ENCODE measurements at places on chromosomes 2 and 18.

DNA sequence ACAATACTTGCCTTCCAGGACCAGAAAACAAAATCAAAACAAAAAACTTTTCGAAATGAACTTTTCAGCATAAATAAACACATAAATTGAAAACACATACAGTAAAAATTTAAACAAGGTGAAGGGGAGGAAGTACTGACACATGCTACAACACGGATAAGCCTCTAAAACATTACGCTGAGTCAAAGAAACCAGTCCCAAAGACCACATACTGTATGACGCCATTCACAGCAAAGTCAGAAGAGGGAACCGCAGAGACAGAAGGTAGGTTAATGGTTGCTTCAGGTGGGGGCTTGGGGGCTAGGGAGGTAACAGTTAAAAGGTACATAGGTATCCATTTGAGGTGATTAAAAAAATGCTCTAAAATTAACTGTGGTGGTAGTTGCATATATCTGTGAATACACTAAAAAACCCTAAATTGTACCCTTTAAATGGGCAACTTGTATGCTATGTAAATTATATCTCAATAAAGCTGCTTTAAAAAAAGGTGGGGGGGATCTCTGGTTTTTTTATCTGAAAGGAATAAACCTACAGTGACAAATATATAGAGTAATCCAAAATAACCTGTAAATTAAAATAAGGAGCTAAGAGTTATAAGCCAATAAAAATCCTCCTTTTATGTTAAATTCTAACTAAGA is 7.1 kb downstream of the COX7A2L start:
- DNase-seq, result no peak

GRCh38 chr18:31990823-31991222 is 27.8 kb upstream of the RNF125 start:
- no peak for DNase-seq

DNA sequence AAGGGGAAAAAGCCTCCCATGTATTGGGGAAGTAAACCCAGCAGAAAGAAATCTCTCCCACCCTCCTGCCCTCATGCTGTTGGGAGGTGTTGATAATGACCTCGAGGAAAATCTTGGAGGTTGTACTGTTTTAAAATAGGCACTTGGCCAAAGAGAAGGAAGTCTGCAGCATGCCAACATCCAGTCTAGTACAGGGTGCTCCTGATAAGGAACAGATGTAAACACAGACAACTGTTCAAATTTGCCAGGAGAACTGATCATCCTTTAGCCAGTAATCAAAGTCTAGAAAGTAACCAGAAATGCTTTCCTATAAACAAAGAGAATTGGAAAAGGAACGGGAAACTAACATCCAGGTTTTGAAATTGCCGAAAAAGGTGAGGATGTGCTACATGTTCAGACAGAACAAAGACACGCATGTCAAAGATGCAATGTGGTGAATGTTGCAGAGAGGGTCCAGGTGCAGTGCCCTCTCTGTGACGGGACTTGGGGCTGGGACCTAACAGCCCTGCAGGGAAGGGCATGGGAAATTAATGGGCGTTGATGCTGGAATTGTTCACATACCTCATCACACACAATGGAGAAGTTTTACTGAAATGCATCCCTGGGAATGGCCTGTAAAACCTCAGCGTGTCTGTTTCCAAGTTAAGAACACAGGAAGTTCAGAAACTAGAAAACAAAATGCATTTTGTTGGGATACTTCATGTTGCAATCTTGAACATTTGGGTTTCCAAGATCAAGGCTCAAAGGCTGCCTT is 125.7 kb upstream of the RND3 start:
- no peak for DNase-seq

DNA sequence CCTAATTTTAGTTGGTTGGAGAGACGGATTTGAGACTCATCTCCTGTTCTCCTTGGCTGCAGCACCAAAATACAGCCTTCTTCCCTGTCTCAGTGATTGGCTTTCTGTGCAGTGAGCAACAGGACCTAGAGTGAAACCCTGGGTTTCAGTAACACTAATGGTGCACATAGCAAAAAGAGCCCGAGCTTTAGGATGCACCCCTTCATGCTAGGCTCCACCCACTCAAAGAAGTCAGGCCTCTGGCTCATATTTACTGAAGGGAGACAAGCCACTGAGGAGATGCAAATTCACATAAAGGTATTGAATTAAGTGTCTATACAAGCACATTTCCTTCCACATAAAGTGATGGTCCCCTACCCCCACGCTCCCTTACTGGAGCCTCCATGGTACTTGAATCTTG is 131.9 kb upstream of the CHAC2 start:
- no peak for DNase-seq

- DNase-seq, result no peak
These were observed 30.4 kb downstream of the MTERF4 start for GRCh38 chr2:241071677-241072111.

DNA sequence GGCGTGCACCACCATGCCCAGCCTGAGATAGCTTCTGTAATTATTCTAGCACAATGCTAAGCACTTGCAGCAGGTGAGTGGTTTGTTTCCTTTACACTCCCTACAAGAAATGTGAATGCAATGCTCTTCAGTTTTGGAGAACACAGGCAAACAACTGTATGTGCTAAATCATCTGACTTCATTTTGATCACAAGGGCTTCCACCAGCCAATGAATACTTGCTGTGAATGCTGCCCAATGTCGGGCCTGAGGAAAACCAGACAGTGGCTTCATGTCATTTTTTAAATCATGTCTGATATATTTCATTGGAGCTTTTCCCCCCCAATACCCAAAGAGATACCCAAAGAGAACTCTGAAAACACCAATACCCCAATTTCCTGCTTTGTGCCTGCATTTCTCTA is 155.6 kb upstream of the XPO1 start:
- DNase-seq, result no peak

GRCh38 chr2:10675131-10675530 is 14.6 kb downstream of the NOL10 start:
- DNase-seq, result peak; percentile 45

DNA sequence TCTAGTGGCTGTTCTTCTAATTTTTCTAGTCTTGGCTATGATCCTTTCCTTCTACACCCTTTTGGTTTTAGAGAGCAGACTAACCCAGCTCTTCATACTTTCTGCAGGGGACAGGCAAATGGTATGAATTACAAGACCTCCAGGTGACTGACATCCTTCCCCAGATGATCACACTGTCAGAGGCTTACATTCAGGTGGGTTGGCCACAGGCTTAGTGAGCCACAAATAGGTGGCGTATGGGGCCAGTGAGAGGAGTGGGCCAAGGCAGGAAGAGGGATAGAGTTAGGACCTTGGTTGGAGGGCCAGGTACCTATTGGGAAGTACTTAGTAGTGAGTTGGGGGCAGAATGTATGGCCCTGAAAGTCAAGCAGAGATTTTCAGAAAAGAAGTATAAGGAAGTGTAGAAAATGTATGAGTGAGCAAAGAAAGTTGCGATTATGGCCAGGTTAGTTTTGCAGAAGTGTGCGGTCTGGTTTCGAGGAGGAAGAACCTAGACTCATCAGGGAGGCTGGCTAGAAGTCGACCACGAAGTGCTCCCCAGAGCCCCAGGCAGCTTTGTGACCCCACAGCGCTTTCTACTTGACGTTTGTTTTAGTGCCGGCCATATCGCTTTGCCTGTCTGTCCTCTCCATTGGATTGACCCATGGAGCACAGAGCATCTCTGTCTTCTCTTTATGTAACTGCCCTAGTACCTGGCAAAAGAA is 20.0 kb downstream of the SFTPB start:
- no peak for DNase-seq

DNA sequence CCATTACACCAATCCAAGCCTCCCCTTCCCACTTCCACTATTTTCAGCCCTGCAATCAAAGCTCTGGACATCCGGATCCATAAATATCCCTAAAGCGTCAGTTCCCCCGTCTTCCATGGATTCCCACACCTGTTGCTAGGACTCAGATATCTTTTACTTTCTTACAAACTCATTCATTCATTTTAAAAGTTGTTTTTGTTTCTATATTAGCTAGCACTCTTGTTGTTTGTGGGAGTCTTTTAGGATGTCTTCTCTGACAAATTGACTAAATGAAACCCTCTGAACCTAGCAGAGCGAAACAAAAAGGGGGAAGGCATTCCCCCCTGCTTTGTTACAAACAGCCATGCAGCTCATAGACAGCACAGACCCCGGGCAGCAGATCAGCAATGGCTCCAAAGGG is 9.0 kb upstream of the NBAS start:
- DNase-seq, result no peak

- DNase-seq, result no peak
These were observed 173.0 kb downstream of the DDX1 start for GRCh38 chr2:15764683-15765011.

GRCh38 chr2:130798472-130799218 is 38.1 kb upstream of the ARHGEF4 start:
- no peak for DNase-seq

- DNase-seq, result no peak
These were observed 771.5 kb downstream of the GALR1 start for GRCh38 chr18:78021196-78021595.

DNA sequence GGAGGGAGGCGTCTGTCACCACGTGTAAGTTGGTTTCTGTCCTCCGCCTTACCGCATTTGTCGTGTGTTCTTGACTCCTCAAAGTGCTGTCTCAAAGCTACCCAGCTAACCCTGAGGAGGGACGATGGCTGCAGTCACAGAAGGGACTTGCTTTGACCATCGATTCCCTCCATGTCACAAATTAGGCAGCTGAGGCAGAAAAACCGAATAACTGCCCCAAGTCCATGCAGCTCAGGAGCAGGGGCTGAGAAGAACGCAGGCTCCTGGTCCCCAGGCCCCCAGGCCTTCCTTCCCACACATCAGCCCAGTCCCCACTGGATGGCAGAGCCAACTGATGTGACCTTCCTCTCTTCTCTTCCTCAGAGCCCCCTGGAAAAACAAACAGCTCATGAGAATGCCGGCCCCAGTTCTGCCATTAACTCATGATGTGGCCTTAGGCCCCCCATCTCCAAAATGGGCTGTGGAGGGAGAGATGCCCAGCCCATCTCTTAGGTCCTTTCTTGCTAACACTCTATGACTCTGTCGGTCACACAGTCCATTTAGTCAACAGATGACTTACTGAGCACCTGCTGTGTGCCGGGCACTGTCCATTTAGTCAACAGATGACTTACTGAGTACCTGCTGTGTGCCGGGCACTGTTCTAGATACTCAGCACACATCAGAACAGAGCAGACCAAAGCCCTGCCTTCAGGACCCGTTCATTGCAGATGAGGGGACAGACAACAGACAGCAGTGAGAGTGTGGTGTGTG is 19.6 kb downstream of the MTERF4 start:
- DNase-seq, result no peak

DNA sequence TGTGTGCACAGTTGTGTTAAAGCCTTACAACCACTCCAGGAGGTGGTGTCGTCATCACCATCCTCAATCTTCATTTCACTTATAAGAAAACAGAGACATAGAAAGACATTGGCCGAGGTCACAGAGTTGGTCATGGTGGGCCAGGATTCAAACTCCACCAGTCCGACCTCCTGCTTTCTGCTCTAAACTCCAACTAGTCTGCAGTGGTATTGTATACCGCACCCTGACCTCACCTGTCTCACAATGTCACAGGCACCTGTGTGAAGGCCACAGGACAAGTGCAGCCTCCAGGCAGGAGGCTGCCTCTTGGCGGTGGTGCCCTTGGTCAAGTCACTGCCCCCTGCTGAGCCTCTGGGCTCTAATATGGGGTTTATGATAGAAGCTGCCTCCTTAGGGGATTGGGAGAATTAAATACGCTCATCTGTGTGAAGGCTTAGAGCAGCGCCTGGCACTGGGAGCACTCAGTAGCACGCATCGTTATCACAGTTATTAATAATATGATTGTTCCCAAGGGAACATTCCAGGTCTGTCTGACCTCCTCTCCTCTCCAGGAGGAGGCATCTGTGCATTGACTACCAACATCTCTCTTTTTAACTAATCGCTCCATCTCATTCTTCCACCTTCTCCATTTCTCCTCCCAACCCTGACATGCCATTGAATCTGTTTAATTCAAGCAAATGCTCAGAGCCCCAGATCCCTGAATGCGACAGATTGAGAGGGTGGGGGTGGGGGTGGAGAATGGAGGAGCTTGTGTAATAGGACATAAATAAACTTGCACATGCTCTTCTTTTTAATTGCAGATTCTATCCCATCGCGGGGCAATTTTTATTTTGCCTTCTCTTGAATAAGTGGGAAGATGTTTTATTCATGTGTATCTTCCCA is 112.7 kb downstream of the MCFD2 start:
- DNase-seq, result no peak

- DNase-seq, result no peak
These were observed 26.3 kb upstream of the NPC1 start for GRCh38 chr18:23612434-23613090.

GRCh38 chr2:75555701-75556100 is 5.0 kb downstream of the EVA1A start:
- DNase-seq, result no peak

GRCh38 chr2:144452169-144452988 is 67.5 kb downstream of the ZEB2 start:
- peak; percentile 48 for DNase-seq

DNA sequence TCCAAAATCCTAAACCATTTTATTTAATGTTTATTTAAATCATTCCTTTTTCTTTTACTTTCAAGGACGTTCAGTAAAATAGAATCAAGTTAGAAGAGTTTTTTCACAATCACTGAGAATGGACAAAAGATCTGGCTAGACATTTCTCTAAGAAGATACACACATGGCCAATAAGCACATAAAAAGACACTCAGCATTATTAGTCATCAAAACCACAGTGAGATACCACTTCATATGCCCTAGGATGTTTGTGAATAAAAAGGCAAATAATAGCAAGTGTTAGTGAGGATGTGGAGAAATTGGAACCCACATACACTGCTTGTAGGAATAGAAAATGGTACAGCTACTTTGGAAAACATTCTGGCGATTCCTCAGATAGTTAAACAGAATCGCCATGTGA is 76.1 kb downstream of the RHBDD1 start:
- DNase-seq, result no peak

GRCh38 chr18:78875016-78875777 is 104.4 kb upstream of the SALL3 start:
- peak; percentile 48 for DNase-seq

DNA sequence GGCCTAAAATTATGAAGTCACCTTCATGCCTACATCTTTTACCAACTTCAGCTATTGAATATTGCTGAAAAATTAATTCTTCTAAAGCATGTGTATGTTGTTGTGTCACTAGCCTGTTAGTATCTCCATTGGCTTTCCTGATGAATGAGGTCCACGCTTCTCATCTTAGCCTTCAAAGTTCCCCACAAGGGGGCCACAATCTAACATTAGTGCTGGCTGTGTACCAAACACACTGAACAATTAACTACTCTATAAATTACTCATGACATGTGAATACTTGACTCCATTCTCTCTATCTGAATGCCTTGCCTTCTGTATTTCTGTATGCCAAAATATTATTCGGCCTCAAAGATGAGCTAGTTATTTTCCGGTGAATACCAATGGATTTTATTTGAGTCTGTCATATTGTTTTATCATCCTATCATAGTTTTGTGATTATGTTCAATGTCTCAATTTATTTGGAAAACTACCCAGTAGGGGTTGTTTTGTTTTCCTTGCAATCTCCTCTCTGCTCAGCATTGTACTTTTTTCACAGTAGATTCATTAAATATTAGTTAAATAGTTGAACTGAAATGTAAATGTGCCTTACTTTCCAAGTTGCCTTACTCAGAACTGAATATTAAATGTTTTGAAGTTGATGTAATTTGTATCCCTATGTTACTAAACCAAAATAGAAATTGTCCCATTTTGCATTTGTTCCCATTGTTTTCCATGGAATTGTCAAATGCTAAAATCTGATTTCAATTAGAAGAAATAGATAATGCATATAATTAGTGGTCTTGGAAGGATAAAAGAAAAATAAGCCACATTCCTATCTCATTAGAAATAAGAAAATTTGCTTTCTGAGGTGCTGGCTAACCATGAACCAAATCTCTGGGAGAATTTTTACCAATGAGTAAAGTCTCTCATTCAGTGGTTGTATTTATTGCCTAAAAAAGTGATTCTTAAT is 208.4 kb upstream of the COL3A1 start:
- DNase-seq, result no peak

Measured in hematopoietic multipotent progenitor cell (in vitro differentiated cells).